ENCODE measurements at places on chromosomes 1 and 21.

DNA sequence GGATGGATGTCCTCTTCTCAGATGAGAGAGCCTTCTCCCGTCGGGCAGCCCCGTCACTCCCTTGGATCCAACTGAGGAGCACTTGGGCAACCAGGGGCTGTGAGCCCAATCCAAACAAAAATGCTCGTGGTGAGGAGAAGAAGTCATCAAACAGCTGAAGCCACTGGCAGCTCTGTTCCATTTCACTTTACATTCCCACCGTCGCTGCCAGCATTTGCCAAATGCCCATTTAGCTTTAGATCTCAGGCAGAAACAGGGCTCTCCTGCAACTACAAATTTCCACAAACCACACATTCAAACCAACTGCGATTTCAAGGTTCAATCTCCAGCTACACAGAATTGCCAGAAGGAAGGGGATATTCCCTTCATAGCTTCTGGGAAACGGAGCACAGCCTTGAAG, 634.6 kb downstream of the SMYD3 start:
- no peak for DNase-seq

DNA sequence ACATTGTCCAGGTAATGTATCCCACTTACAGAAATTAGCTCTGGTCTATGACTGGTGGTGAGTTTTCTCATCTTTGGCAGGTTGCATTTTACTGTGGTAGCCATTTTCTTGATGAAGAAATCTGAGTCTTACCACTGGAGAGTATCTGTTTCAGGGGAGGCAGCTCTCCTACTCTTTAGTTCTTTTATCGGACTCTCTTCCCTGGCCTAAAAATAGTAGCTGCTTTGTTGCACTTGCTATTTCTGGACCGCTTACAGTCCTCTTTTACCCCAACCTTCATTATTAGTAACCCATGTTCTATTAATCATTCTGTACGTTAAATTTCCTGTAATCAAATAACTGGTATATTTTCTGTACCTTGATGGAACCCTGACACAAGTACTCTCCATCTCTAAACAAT, 720.8 kb downstream of the PLA2G4A start:
- DNase-seq, result no peak

GRCh38 chr1:167987174-167987573, 50.3 kb upstream of the MPC2 start:
- no peak for DNase-seq

DNA sequence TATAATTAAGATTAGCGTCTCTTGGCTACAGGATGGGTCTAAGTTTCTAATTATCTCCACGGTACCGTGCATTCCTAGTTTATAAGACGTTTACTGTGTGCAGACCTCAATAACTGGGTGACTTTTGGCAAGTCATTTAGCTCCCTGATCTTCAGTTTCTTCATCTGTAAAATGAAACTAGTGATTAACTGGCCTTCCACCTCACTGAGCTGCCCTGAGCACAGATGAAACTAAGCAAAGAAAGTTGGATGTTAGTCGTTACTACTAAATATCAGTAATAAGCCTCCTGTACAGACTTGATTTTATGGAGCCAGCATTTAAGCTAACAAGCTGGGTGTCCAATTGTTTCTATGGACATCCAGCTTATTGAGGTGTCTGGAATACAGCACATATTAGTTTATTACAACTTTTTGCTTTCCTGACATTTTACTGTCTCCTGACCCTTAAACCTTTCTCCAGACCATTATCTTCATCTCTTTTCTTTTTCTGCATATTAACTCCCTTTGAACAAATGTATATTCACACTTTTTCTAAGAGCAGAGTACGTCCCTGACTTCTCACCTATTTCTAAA, 1.1 kb downstream of the CR2 start:
- DNase-seq, result no peak

DNA sequence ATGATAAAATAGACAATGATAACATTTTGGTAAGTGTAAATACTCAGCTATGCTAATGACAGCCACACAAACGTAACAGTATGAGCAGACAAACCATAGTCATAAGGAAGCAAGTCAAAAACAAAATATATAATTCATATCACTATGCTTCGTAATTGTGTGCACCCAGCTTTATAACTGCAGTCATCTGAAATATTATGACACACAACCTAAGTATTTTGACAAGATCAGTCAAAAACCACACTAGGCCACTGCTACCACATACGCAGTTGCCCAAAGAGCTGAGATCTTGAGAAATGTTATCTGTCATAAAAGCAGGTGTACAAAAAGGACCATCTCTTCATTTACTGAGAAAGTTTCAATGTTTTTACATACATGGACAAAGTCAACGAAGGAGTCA, 26.0 kb downstream of the RNASEL start:
- DNase-seq, result no peak

DNA sequence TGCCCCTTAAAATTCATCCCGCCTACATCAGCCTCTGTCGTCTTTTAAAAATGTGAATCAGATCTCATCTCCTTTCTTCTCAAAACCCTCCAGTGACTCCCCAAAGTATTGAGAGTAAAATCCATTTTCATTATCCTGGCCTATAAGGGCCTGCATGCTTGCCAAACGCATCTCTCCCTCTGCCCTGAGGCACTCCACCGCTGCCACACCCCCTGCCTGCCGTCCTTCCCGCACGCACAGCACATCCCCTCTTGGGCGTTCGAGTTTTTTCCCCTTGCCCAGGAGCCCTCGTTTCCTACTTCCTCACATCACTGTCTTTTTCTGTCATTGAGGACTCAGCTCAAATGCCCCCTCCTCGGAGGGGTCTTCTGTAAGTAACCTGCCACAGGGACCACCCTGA, 53.3 kb upstream of the MTR start:
- no peak for DNase-seq

All from inflammatory macrophage treated with lipopolysaccharide for 1 hour (primary cell).